DMS53 (cell line): ENCODE measurements at places on chromosomes 7 and 10.

DNA sequence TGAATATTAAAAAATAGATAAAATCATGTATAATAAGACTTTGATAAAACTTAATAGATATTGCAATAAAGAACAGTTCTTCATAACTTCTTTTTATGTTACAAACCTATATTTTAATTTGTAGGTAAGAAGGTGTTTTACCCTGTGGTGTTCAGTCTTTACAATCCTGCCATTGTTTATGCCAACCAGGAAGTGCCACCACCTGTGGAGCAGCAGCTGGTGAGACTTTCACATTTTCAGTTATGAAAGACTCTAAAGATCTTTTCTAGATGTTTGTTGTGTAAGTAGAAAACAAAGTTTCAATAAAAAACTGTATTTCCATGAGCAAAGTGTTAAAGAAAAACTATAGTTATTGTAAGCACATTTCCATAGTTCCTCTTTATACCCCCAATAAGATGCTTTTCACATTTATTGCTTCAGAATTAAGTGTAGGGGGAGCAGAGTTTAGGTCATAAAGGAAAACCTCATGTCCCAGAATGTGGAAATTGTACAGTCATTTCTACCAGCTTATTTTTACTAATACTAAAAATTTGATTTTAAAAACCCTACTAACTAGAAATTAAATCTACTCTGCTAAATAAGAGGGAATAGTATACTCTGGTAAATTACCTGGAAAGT lies 28.7 kb downstream of the CSGALNACT2 start:
- DNase-seq, result peak; percentile 69

GRCh38 chr7:151408498-151408838 lies 1.4 kb downstream of the WDR86 start:
- no peak for DNase-seq

DNA sequence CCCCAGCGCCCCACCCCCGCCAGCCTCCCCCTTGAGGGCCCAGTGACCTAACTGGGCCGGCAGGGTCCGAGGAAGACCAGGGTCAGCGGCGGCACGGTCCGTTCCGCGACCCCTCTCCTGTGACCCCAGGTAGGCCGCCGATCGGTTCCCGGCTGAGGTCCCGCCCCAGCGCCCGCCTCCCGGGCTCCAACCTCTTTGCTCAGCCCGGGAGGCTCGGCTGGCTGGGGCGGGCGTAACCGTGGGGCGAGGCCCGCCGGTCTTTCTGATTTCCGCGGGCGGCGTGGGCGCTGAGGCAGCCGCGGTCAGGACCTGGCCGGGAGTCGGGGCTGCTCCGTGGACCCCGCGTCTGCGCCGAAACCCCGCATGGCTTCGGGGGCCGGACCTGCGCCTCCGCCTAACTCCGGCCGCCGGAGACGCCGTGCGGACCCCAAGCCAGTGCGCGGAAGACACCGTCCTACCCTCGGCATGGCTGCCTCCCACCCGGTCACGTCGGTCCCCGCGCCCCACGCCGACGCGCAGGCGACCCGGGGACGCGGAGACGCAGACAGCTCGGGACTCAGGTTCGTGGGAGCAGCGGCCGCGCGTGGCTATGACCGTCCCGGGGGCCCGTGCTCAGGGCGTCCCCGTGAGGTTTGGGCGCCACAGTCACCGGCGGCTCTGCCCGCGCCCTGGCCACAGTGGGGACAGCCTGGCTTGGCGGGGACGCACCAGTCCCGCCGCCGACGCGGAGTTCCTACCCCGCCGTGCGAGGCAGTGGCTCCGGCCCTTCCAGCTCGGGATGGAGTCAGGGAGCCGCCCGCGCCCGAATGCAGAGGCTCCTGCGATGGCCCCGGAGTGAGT lies 1.0 kb upstream of the VENTX start:
- no peak for DNase-seq

GRCh38 chr10:130958981-130959751 lies 352.4 kb downstream of the TCERG1L start:
- no peak for DNase-seq

- DNase-seq, result no peak
These were observed 80.4 kb upstream of the NEUROD6 start for GRCh38 chr7:31420948-31421347.

DNA sequence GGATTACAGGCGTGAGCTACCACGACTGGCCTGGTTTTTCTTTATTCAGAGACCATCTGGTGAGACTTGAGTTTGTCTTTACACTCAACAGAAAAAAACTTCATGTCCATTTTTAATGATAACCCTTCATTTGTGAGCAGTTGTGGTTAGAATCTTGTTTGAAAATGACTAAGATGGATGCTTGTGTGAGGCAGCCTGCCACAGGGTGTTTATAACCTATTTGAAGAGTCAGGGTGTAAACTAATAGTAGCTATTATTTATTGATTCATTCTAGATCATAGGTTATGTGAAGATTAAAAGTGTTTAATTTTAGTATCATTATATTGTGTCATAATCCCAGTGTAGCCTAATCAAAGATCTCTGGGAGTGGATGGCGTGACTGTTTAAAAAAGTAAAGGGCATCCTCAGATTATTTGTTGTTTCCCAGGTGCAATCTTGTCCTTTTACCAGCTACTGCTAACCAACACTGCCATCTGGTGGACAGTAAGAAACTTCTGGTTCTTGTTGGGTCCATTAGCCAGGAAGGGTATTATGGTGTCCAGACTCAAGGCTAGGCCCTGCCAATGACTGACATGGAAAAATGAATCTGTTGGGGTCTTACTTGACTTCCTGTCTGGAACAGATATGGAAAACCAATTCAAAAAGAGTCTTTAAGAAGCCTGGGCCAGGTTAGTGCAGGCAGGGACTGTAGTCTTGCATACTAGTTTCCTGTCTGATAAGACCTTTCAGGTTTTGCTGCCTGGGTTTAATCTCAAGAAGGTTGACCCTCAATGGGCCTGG lies 24.9 kb downstream of the NRBF2 start:
- DNase-seq, result peak; percentile 94

DNA sequence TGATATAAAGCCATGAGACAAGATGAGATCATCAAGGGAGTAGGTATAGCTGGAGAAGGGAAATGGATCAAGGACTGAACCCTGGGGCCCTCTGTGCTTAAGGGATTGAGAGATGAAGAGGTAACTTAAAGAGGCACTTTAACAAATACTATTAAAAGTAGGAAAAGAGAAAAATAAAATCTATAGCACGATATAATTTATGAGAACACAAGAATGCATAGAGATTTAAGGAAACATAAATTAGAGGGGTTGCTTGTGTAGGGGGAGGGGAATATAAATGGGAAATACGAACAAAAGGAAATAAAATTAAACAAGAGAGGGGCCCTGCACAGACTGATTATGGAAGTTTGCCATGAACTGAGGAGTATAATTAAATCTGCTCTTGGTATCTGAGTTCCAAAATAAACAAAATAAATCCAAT lies 15.6 kb upstream of the LRRC17 start:
- DNase-seq, result no peak

- peak; percentile 10 for DNase-seq
These were observed 156.7 kb downstream of the BTAF1 start for GRCh38 chr10:92080244-92080643.

DNA sequence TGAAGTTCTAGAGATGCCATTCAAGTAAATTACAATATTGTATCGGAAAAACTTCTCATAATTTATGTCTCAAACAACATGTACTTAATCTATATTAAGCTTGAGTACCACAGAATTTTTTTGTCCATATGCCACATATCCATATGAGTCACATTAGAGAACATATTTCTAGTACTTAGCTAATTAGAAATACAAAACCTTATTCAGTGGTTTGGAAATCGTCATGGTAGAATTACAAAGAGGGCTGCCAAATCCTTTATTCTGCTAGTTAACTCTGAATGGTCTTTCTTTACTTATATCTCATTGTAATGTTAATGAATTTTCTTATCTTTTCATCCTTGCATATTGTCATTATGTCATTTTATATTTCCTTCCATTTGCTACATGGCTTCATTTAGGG lies 9.0 kb upstream of the VIM start:
- DNase-seq, result no peak

- no peak for DNase-seq
These were observed 550.0 kb downstream of the MDFIC start for GRCh38 chr7:115471891-115472290.

DNA sequence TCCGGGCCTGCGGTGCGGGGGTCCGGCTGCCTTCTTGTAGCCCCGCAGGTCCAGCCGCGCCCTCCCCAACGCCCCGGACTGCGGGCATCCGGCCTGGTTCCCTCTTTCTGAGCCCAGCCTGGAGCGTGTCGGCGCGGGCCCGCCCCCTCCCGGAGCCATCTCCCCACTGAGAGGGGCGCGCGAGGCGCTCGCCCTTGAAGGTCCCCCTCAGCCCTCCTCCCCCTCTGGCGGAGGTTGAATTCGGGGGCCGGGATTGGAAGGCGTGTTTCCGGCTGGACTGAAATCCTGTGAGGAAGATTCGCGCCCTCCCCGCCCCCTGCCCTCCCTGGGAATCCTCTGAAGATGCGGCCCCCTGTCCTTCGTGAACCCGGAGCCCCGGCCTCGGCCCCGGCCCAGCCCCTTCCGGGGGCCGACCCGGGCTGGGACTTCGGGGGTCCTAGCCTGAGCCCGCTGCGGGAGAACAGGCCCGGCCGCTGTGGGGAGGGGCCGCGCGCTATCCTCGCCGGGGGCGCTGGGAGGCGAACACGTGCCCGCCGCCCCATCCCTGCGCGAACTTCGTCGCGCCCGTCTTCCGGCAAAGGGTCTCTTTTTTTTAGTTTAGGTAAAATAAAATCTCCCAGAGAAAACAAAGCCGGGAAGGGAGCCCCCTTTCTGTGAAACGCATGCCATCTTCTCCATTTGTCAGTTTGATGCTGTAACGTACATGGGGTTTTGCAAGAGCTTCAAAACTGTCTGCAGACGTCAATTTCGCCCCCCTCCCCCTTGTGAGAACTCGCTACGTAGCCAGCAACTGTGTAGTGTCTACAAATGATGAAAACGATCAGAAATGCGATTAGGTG lies 636 bp downstream of the PDCD4 start:
- peak; percentile 74 for DNase-seq

DNA sequence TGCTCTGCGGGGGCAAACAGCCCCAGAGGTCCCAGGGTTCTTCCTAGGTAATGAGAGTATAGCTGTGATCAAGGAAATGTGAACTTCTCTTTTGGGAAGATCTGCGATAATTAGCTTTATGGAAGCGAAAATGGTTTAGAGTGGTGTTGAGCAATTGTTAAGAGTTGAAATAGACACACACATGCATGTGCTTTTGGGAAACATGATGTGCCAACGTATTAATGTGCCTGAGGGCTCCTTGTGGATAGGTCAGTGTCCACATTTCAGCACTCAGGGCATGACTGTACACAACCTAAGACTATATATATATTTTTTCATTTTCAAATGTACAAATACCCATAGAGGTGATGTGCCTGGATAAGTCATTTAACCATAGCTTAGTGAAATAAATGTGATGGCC lies 67.0 kb downstream of the GSDME start:
- DNase-seq, result no peak

GRCh38 chr10:128069351-128070051 lies 56.7 kb downstream of the MKI67 start:
- DNase-seq, result peak; percentile 86

GRCh38 chr10:10886861-10887531 lies 130.7 kb upstream of the CELF2 start:
- DNase-seq, result no peak

- peak; percentile 91 for DNase-seq
These were observed 719 bp downstream of the DPY19L1 start for GRCh38 chr7:35036361-35037171.

DNA sequence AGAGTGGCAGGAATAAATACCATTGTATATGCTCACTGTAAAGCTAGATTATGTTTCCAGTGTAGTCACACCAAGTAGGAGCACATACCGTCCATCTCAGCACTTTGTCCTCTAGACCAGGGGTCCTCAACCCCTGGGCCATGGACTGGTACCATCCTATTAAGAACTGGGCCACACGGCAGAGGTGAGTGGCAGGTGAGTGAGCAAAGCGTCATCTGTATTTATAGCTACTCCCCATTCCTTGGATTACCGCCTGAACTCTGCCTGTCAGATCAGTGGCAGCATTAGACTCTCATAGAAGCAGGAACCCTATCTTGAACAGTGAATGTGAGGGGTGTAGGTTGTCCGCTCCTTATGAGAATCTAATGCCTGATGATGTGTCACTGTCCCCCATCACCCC lies 735.3 kb downstream of the MAGI2 start:
- DNase-seq, result no peak

GRCh38 chr7:120867932-120868331 lies 10.0 kb upstream of the TSPAN12 start:
- no peak for DNase-seq

- DNase-seq, result no peak
These were observed 9.2 kb downstream of the HERPUD2 start for GRCh38 chr7:35685781-35686180.

DNA sequence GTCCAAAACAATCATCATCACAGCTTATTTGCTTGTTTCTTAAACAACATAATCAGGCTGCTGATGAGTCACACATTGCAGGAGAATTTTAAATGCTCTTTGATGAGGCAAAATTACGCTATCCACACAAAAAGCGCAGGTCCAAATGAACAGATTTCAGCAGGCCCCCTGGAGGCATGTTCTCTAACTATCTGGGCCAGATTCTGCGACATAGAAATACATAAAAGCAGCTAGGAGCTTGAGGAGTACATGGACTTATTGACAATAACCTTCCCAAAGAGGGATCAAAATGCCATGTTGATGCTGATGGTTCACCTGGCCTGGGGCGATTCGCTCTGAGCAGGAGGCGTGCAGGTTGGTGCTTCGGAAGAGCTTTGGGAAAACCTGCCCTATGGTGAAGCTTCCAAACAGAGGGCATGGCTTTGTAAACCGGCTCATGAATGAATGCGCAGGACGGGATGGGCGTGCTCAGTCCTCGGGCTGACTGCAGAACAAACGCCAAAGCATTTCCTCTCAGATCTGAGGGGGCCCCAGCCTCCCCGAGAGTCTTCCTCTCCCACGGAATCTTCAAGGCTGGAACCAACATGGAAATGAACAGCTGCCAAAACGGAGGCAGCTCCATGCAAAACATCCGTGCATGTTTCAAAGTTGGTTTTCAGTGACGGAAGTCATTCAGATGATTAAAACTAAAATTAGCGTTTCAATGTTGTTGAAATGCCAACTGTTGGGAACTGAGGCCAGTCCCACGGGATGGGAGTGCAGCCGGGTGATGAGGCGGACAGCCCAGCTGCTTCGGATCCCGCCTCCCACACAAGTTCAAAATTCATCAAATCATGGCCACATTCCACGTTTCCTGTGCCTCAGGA lies 179.6 kb downstream of the TCERG1L start:
- DNase-seq, result no peak

- no peak for DNase-seq
These were observed 67.5 kb upstream of the TES start for GRCh38 chr7:116142850-116143249.

GRCh38 chr10:114823077-114823463 lies 1.5 kb downstream of the FHIP2A start:
- DNase-seq, result peak; percentile 48
